ENCODE measurements at places on chromosomes 12 and 14. TPM values are rescaled to one million over a fixed set of nuclear protein-coding genes. Genes with fewer than 3 reads are reported as not detected.

The LAG3 gene
- total RNA-seq: 2.9 TPM

The ACSM4 gene
- not detected for total RNA-seq

The IAPP gene
- 0.15 TPM for total RNA-seq

The NAV3 gene
- 6.1 TPM for total RNA-seq

The LRRC10 gene
- total RNA-seq: not detected

Data from neural progenitor cell (in vitro differentiated cells).